Activated naive CD8-positive, alpha-beta T cell treated with anti-CD3 and anti-CD28 coated beads, Interleukin-2, amount 50 U/mL, for 16 hours (primary cell): ENCODE measurements at places on chromosomes 12 and 14.

DNA sequence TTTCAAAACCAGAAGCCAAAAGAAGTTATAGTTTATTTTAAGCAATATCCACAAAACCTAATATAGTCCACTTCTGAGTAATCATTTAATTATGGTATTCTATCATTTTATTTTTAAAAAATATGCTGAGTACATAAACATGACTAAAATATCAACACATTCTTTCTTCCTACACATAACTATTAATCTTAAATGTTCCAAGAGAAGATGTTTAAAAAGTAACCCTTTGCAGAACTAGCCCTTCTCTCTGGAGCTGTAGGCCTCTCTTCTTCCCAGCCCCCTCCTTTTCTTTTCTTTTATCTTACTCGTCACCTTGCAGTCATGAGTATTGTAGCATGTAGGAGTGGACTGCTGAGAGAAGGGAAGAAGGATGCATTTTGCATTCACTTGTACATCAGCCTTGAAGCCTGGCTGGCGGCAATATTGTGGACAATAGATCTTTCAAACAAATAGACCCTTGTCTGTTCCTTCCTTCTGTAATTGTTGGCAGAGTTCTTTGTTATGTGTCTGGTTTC, 941.9 kb downstream of the NRXN3 start:
- DNase-seq, result no peak

- DNase-seq, result peak; percentile 60
Measured at GRCh38 chr14:75295491-75296345, 17.1 kb downstream of the FOS start.

- no peak for DNase-seq
Measured at GRCh38 chr14:21016413-21017190, 8.3 kb downstream of the NDRG2 start.

- no peak for DNase-seq
Measured at GRCh38 chr12:10122689-10123088, 7.3 kb downstream of the CLEC7A start.

DNA sequence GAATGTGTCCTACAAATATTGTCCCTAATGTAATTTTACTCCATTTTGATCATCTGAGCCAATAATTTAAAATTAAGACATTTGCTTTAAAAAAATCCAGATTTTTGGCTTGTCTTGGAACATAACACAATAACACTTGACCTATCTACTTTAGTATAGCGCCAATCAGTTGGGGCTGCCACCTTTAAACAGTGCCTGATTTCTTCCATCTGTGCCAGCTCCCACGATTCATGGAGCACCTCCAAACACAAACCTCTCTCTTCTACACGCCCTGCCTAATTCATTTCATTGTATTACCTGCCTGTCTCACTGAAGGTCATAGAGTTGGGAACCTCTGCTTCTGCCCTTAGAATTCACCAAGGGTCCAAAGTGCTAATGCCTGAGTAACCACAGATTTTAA, 352.4 kb downstream of the TMEM132D start:
- DNase-seq, result no peak

DNA sequence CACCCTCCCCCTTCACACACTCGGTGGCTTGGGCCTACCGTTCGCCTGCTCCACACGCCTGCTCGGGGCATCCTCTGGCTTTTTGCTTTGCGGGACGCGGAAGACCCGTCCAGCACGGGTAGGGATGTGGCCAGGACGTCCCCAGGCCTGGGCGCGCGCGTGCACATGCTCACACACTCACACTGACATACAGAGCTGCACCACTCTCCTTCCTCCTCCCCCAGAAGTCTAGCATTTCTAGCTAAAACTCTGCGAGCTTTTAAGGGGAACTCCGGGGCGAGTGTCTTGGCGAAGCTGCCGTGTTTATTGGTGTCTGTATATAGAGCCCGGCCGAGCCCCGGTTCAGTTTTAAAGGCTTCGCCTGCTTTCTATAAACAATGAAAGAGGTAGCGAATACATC, 5.0 kb downstream of the TBX5 start:
- DNase-seq, result no peak

DNA sequence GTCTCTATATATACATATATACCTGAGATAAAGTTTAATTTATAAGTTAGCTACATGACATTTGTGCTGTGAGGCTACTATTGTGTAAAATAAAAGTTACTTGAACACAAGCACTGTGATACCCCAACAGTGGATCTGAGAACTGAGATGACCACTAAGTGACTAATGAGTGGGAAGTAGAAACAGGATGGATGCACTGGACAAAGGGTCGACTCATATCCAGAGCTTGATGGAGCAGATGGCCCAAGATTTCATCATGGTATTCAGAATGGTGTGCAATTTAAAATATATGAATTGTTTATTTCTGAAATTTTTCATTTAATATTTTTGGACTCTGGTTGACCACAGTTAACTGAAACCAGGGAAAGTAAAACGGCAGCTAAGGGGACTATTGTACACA, 908.6 kb upstream of the MDGA2 start:
- no peak for DNase-seq

- no peak for DNase-seq
Measured at GRCh38 chr12:101889211-101889752, 11.9 kb downstream of the DRAM1 start.

GRCh38 chr12:29565727-29566126, 68.2 kb upstream of the OVCH1 start:
- DNase-seq, result no peak

GRCh38 chr14:23388996-23389395, 12.2 kb downstream of the CMTM5 start:
- DNase-seq, result no peak

GRCh38 chr12:4202918-4203317, 70.6 kb upstream of the CCND2 start:
- no peak for DNase-seq

- DNase-seq, result no peak
Measured at GRCh38 chr14:87397499-87397898, 595.5 kb downstream of the GALC start.

DNA sequence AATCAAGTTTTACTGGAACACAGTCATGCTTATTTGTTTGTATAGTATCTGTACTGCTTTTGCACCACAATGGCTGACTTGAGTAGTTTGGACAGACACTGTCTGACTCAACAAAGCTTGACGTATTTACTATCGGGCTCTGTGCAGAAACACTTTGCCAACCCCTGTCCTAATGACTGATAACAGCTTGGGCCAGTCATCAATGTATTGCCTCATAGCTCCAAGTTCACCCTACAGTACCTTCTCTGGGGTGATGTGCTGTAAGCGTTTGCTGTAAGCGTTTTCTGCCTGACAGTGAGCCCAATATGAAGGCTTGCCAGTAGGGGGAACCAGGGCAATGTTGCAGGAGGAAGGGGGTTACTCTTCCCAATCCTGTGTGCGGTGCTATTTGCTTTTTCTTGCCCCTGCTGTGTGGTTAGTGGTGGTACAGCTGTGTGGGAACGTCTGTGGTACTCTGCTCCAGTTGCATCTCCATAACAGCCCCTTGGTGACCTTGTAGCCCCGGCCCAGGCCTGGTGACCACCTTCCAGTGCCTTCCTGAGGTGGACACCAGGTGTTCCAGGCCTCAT, 5.4 kb upstream of the CCDC177 start:
- DNase-seq, result no peak

- no peak for DNase-seq
Measured at GRCh38 chr14:100015251-100015655, 50.0 kb upstream of the EVL start.

- peak; percentile 40 for DNase-seq
Measured at GRCh38 chr14:35533357-35534207, at the start of gene INSM2. INSM2 (plus strand) TSS chr14:35534164; CDS start chr14:35534253, 89 bp downstream.

- no peak for DNase-seq
Measured at GRCh38 chr12:123363740-123364531, 711 bp downstream of the SBNO1 start.

DNA sequence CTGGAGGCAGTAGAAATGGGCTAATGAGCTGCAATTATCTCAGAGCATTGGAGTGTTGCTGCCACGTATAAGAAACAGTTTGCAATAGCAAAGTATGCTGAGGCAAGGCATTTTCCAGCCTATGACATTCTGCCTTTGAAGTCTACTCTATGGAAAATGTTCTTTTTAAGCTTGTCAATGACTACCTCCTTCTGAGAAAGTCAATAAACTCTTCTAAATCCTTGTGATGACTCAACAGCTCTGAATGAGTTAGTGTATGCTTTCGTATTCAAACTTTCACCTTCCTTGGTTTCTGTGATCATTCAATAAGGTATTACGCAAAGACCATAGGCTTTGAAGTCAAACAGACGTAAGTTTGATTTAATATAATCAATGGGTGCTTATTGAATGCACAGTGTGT, 111.2 kb downstream of the CAPZA3 start:
- no peak for DNase-seq

DNA sequence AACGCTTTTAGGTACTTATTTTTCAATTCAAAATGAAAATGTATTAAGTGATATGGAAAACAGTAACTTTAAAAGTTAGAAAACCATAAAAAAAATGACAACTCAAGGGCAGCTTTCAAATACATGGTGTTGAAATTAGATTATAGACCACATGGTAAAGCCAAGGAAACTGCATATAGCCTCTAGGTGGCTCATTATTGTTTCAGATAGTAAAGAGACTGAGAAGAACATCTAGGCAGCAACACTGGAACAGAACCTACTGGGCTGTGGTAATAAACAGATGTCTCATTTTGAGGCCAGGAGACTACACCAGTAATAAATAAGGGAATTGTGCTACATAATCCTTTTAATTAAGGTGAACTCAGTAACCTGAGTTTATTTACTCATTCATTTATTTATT, 13.0 kb downstream of the FBXO33 start:
- DNase-seq, result no peak

GRCh38 chr14:96906434-96906833, 109.3 kb downstream of the VRK1 start:
- no peak for DNase-seq
